CD4-positive, alpha-beta T cell treated with Interleukin-6 for 4 hours (primary cell): ENCODE measurements at places on chromosomes 3 and 15.

GRCh38 chr3:120350401-120350941, 1.3 kb upstream of the LRRC58 start:
- DNase-seq, result no peak

DNA sequence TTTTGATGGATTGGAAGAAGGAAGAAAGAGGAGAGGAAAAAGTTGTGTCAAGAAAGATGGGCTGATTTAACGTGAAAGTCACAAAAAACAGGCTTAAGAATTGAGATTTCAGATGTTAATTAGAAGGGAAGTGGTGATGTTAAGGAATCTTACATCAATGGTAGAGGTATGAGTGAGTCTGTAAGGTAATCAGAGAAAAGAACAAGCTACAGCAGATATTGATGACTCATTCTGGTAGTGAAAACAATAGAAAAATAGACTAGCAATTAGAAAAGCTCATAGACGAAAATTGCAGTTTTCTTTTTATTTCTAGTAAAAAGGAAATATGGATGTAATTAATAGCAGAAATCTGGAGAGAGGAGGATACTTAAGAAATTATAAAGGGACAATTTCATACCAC, 559.6 kb downstream of the MCTP2 start:
- no peak for DNase-seq

GRCh38 chr15:31079519-31079918, 22.0 kb downstream of the TRPM1 start:
- no peak for DNase-seq

DNA sequence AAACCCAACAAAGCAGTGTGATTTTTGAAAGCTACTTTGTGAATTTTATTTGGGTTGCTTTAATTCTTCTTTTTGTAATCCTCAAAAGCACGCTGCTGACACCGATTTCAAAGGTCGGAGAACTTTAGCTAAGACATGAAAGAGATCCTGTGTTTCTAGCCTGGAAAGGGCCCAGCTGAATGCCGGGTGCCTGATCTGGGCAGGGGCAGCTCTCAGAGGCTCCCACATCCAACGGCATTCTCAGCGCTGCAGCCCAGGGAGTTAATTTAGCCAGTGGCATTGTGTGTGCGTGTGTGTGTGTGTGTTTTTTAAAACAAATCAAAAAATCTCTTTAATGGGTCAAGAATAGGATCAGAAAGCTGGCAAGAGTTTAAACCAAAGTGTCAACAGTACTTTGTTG, 6.6 kb downstream of the RBP1 start:
- DNase-seq, result no peak

DNA sequence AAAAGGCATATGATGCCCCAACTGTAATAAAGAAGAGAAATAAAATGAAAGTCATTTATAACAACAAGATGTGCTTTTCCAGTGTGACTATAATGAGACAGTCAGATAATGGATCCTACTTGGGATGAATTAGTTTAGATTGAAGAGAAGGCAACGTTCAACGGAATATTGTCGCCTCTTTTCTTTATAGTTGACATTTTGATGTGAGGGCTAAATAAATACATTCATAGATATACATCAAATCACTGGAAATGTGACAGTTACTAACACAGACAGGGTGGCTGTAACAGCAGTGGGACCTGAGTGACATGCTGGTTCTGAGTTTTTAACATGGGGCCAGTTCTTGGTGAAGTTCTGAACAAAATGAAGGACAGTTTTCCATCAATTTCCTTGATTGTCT, 61.1 kb upstream of the ATP2B2 start:
- no peak for DNase-seq

- DNase-seq, result peak; percentile 24
These were observed 50.7 kb downstream of the APBA2 start for GRCh38 chr15:28936481-28936881.

- no peak for DNase-seq
These were observed 48.1 kb upstream of the SMAD3 start for GRCh38 chr15:67017311-67017710.

DNA sequence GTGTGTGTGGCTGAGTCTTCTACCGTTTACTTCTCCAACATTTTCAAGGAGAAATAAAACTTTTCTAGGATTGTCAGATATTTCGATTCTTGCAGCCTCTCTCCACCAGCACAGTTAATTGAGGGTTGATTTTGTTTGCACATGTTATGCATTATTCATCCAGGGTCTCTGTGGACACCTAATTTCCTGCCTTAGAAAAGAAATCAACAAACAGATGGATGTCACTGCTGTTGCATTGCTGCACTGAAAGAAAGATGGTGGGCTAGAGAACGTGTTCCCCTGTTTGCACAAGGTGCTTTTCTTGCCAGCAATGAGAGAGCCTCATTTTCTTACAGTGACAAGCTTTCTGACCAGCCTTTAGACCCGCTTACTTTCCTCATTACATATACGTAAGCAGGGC, 150.0 kb downstream of the CLSTN2 start:
- no peak for DNase-seq
